ENCODE measurements at places on chromosomes 4 and X. TPM values are rescaled to one million over a fixed set of nuclear protein-coding genes. Genes with fewer than 3 reads are reported as not detected.

LAS1L gene
- 21.6 TPM for polyA plus RNA-seq

CT55 gene
- polyA plus RNA-seq = not detected

SLC38A5 gene
- polyA plus RNA-seq = 8.1 TPM

CLIC2 gene
- 3.1 TPM for polyA plus RNA-seq

NOX1 gene
- 0.07 TPM for polyA plus RNA-seq

GPAT3 gene
- polyA plus RNA-seq = 15.1 TPM

STS gene
- 12.1 TPM for polyA plus RNA-seq

SSX4 gene
- not detected for polyA plus RNA-seq

GABRE gene
- polyA plus RNA-seq = 37.4 TPM

MBNL3 gene
- 16.4 TPM for polyA plus RNA-seq

MAGEA2 gene
- polyA plus RNA-seq = not detected

SMARCA1 gene
- polyA plus RNA-seq = 93.9 TPM

STARD8 gene
- polyA plus RNA-seq = 11.4 TPM

ADH1C gene
- 10.4 TPM for polyA plus RNA-seq

GLRA2 gene
- 0.41 TPM for polyA plus RNA-seq

IL13RA2 gene
- polyA plus RNA-seq = 0.29 TPM

ASMT gene
- polyA plus RNA-seq = not detected

SRPX2 gene
- 26.5 TPM for polyA plus RNA-seq

GAGE13 gene
- not detected for polyA plus RNA-seq

HPGD gene
- polyA plus RNA-seq = 7.3 TPM

CFP gene
- 2.0 TPM for polyA plus RNA-seq

CAPN6 gene
- 320 TPM for polyA plus RNA-seq

ADH6 gene
- 0.95 TPM for polyA plus RNA-seq

UGT2B17 gene
- polyA plus RNA-seq = not detected

RAB41 gene
- 0.84 TPM for polyA plus RNA-seq

DACH2 gene
- polyA plus RNA-seq = 0.63 TPM

TCP11X2 gene
- polyA plus RNA-seq = not detected

STIM2 gene
- 46.4 TPM for polyA plus RNA-seq

NPFFR2 gene
- polyA plus RNA-seq = 0.90 TPM

DTHD1 gene
- polyA plus RNA-seq = not detected

MED14 gene
- polyA plus RNA-seq = 33.8 TPM

PDCL2 gene
- not detected for polyA plus RNA-seq

GLUD2 gene
- 2.6 TPM for polyA plus RNA-seq

SMIM43 gene
- polyA plus RNA-seq = 2.2 TPM

TTC29 gene
- polyA plus RNA-seq = 0.14 TPM

ATP11C gene
- 17.7 TPM for polyA plus RNA-seq

LEF1 gene
- 10.9 TPM for polyA plus RNA-seq

GDPD2 gene
- polyA plus RNA-seq = not detected

DOK7 gene
- polyA plus RNA-seq = 8.9 TPM

ABCG2 gene
- polyA plus RNA-seq = 13.5 TPM

SYTL5 gene
- 0.16 TPM for polyA plus RNA-seq

KLF8 gene
- polyA plus RNA-seq = 6.9 TPM

CXorf38 gene
- polyA plus RNA-seq = 8.9 TPM

PASD1 gene
- polyA plus RNA-seq = not detected

RPS6KA6 gene
- 7.4 TPM for polyA plus RNA-seq

GCNA gene
- not detected for polyA plus RNA-seq

CXCL11 gene
- polyA plus RNA-seq = 0.21 TPM

HERC5 gene
- 1.6 TPM for polyA plus RNA-seq

ZNF674 gene
- polyA plus RNA-seq = 4.9 TPM

DNAAF6 gene
- not detected for polyA plus RNA-seq

UBQLN2 gene
- 31.4 TPM for polyA plus RNA-seq

TGIF2LX gene
- polyA plus RNA-seq = not detected

CHST7 gene
- 2.7 TPM for polyA plus RNA-seq

PDZD11 gene
- polyA plus RNA-seq = 26.5 TPM

PSAPL1 gene
- not detected for polyA plus RNA-seq

FBXW7 gene
- 40.8 TPM for polyA plus RNA-seq

Measured in muscle of arm (tissue), 14 donors.